ENCODE measurements at places on chromosomes 3 and 15.

GRCh38 chr3:177652556-177653291, 455.4 kb upstream of the TBL1XR1 start:
- DNase-seq: no peak

DNA sequence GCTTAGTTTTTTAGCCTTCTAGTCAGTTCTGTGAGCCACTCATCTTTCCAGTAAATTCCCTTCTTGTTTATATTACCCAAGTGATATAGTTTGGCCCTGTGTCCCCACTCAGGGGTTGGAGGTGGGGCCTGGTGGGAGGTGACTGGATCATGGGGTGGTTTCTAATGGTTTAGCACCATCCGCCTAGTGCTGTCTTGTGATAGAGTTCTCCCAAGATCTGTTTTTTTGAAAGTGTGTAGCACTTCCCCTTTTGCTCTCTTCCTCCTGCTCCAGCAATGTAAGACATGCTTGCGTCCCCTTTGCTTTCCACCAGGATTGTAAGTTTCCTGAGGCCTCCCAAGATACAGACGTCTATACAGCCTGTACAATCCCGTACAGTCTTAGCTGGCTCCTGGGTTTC, 53.7 kb upstream of the INO80 start:
- DNase-seq: no peak

DNA sequence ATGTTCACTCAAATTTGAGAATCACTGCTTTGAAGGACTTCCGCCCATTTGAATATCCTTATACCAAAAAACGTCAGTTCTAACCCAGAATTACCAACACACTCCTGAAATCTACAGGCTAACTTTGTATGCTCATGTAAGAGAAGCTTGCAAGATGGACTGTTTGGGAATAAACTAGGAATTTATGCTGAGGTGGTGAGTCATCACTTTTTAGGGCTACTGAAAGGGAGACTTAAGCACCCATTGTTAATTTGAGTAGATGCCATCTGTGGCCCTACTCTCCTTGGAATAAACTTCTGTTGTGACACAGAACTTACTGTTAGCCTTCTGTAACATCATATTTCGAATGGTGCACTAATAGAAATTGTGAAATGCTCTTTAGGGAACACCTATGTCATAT, 74.6 kb downstream of the FGF12 start:
- DNase-seq: no peak

GRCh38 chr3:54865316-54865715, 62.5 kb downstream of the LRTM1 start:
- DNase-seq: no peak

DNA sequence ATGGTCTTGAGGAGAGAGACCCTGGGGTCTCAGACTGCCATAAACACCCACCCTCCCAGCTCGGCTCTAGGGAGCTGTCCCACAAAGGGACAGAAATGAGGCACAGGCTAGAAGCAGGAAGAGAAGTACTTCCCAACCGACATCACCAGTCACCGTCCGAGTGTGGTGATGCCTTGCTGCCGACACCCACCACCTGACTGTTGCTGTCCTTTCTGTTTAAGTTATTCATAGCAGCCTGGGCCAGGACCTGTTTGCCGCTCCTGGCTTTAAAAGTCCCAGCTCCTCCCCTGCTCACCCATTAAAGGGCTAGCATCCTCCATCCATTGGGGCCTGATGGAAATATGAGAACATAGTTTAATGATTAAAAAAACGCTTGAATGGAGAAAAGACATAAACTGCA, 13.2 kb upstream of the SPG11 start:
- DNase-seq: no peak

GRCh38 chr15:59282515-59283337, 76.1 kb downstream of the LDHAL6B start:
- DNase-seq: no peak

GRCh38 chr15:87365186-87365585, 891.4 kb downstream of the NTRK3 start:
- DNase-seq: no peak

GRCh38 chr15:89502867-89503595, 6.6 kb upstream of the RHCG start:
- DNase-seq: peak; percentile 52

GRCh38 chr3:85808755-85809154, 850.0 kb downstream of the CADM2 start:
- no peak for DNase-seq

DNA sequence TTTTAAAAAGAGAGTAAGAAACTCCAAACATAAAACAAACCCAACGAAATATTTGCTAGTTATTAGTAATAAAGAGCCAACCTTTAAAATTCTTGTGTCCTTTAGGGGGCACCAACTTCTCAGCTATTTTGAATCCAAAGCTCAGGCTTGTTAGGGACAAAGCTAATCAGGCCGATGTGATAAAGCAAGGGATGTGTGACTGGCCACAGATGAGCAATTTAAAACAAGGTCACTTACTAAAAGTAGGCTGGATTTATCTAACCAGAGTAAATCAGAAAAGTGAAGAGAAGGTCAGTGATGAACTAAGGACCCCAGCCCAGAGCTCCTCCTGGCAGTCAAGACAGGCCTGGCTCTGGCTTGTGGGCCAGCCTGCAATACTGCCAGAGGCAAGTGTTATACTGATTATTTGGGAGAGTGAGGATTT, 108.5 kb downstream of the CYP19A1 start:
- peak; percentile 18 for DNase-seq

DNA sequence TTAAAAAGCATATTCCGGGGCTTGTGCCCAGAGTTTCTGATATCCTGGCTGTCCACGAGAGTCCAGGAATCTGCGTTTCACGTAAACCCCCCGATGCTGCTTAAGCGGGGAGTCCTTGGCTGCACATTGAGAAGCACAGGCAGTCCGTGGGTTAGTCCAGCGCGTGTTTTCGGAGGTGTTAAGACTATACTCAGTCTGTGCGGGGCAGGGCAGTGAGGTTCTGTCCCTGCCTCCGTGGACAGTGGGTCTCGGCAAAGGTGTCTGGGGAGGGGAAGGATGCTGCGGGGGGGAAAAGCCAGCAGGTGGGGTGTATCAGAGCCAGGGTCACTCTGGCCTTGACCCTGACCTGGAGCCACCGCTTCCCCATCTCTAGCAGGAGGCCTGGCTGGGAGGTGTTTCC, 106.2 kb downstream of the TMEM266 start:
- no peak for DNase-seq

GRCh38 chr15:70343961-70344621, 246.4 kb upstream of the TLE3 start:
- no peak for DNase-seq

GRCh38 chr3:146187334-146187950, 26.5 kb upstream of the PLOD2 start:
- no peak for DNase-seq

DNA sequence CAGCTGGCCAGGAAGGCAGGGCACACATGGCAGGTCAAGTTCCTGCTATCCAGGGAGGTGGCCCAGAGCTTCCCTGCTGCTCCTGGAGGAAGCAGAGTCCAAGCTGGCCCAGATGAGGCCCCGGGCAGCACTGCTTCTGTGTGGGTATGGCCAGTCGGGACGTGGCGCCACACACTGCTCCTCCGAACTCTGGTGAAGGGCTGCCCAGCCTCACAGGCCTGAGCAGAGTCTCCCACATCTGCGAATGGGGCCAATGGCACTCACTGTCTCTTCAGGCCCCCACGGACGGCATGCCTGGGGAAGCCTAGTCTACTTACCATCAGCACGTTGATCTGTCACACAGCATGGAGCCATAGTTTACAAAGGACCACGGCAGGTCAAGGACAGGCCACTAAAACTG, 2.5 kb upstream of the PLA2G4F start:
- DNase-seq: no peak

- DNase-seq: no peak
Observed at GRCh38 chr15:63414474-63415120, 33.0 kb upstream of the CA12 start.

- DNase-seq: peak; percentile 88
Observed at GRCh38 chr15:88913017-88913849, at the start of gene MFGE8. MFGE8 (minus strand) TSS chr15:88913379; CDS start chr15:88913319, 60 bp downstream.

GRCh38 chr3:111392894-111393398, 149.1 kb upstream of the CD96 start:
- no peak for DNase-seq

DNA sequence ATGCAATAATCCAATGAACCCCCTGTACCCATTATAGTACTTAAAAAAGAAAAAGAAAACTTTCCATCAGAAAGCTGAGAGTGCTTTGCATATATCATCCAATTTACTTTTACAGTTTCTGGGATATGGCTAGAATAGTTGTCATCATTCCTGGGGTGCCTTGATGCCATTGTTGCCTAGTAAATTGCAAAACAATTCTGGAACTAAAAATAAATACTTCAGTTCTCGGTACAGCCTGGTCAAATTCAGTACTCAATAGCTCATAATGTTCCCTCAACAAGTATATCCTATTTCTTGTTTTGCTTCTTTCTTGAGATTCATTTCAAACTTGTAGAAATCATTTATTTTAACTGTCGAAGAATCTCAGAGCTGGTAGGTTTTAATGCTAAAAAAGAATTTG, 334.7 kb upstream of the MDFIC2 start:
- no peak for DNase-seq

DNA sequence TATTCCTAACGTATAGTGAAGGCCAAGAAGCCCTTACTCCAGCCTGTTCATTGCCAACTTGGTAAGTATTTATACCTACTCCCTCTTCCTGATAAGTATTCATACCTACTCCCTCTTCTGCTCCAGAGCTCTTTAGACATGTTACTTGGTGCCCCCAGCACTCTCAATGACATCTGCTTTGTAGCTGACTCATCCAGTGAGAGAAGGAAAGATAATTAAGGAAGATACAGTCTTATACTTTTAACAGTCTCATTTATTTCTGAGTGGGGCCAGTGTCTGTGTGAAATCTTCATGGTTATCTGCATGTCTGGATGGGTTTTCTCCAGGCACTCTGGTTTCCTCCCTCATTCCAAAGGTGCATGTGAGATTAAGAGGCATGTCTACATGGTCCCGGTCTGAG, 698.7 kb downstream of the FHIT start:
- DNase-seq: no peak

- no peak for DNase-seq
Observed at GRCh38 chr15:58724466-58724865, 25.0 kb downstream of the ADAM10 start.

DNA sequence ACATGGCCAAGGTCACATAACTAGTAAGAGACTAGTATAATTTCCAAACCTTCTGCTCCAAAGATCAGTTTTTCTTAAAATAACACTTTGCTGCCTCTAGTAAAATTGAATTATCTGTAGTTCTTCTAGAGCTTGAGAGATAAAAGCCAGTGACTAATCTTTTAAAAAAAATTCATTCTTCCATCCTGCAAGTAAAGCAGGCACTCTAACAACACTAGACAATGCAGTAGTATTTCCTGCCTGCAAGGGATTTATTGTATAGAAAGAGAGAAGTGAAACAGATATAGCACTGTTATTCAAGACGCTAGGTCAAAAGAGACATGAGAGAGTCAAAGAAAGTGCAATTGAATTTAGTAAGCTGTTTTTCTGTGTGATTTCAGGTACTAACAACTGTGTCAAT, 159.5 kb upstream of the TBC1D5 start:
- DNase-seq: no peak

DNA sequence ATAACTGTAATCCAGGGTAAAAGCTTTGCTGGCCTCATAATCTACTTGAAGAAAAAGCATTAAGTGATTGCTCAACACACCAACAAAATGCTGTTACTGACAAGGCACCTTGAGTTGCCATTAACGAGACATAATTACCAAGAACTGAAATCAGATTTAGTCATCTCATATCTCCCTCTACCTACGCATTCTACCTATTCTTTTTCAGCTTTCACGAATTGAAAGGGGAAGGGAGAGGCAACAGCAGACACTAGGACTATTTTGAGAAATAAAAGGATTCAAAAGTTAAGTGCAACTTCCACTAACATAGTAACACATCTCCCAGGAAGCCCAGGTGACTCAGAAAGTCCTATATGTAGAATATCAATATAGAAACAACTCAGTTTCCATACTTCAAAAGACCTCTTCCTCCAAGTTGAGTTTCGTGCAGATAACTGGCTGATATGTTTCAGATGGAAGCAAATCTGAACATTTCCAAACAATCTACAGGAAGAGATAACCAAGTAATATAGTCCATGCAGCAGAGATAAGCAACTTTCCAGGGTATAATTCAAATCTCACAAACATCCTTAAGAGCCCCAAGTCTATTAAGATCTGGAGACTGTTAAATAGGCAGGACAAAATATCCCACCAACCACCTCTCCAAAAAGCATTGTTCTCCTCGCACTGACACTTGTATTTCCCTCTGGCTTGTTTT, 1.9 kb downstream of the OSBPL10 start:
- no peak for DNase-seq

DNA sequence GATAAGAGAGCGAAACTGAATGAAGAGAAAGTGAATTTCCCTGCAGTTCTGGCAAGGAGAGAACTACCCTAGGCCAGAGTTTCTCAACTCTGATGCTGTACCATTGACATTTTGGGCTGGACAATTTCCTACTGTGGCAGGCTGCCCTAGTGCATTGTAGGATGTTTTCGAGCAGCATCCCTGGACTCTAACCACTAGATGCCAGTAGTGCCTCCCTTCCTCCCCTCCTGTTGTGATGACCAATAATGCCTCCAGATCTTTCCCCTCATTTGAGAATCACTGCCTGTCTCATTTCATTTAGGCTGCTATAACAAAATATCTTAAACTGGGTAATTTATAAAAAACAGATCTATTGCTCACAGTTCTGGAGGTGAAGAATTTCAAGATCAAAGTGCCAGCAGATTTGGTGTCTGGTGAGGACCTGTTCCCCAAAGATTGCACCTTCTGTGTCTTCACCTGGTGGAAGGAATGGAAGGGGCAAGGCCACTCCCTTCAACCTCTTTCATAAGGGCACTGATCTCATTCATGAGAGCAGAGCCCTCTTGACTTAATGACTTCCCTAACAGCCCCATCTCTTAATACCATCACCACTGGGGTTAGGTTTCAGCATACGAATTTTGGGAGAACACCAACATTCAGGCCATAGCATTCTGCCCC, 188.9 kb upstream of the MEIS2 start:
- peak; percentile 36 for DNase-seq

GRCh38 chr15:40843885-40844695, at the start of gene SPINT1:
SPINT1 (plus strand) TSS chr15:40844048; CDS start chr15:40844555, 507 bp downstream.
- DNase-seq: peak; percentile 57

DNA sequence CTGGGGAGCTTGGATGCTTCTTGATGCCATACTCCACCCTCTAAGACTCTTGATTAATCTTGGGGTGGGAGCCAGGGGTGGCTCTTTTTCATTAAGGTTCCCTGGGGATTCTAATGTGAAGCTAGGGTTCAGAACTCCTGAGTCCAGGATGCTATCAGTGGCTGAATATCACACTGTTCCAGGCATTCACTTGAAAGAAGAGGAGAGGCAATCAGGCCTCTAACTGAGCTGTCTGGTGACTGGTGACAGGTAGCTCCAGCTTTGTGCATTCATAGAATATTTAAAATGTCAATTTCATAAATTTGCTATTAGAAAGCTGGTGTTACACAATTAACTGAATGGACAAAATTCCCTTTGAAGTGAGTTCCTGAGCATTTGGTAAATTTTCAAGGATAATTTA, 139.0 kb downstream of the CHDH start:
- no peak for DNase-seq

All from ELF-1 (cell line).